ENCODE measurements at places on chromosomes 1 and 21. TPM values are rescaled to one million over a fixed set of nuclear protein-coding genes. Genes with fewer than 3 reads are reported as not detected.

GRCh38 chr1:93143136-93143535 is 37.1 kb downstream of the TMED5 start:
- no peak for DNase-seq

DNA sequence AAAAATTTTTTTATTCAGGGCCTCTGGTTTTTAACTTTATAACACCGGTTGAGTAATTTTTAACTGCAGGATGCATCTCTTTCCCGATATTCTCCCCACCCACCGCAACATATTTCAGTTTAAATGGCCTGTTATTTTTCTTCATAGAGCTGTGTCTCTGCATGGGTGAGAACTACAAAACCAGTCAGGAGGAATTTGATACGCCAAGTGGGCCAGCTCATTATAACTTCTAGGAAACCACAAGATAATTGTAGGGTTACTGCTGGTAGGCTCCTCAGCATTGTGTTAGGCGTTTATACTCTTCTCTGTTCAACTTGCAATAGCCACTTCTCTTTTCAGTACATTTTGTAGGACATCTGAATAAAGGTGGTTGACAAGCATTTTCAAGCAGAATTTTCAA is 169.7 kb downstream of the PBX1 start:
- no peak for DNase-seq

Gene AIRE
- not detected for polyA plus RNA-seq

Gene HES3
- not detected for polyA plus RNA-seq

DNA sequence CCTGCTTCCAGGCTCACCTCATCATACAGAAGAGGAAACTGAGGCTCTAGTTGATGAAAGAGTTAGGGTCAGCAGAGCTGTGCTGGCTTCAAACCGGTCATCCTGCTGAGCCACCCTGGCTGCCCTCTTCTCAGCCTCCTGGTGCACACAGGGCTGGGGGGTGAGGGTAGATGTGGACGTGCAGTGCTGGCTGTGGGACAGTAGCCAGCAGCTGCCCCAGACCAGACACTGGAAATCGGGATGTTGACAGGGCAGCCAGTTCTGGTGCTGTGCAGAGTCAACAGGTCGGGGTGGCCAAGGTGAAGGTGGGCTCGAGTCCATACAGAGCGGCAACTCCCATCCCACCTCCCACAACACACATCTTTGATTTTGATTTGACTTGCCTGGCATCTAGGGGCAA is 1.5 kb upstream of the CLCNKA start:
- no peak for DNase-seq

GRCh38 chr21:32920474-32920873 is 105.3 kb upstream of the OLIG2 start:
- DNase-seq: no peak

Gene PIGV
- 9.8 TPM for polyA plus RNA-seq

GRCh38 chr1:205056188-205056611 is 13.2 kb downstream of the CNTN2 start:
- no peak for DNase-seq

Gene SEMA4A
- 4.2 TPM for polyA plus RNA-seq

DNA sequence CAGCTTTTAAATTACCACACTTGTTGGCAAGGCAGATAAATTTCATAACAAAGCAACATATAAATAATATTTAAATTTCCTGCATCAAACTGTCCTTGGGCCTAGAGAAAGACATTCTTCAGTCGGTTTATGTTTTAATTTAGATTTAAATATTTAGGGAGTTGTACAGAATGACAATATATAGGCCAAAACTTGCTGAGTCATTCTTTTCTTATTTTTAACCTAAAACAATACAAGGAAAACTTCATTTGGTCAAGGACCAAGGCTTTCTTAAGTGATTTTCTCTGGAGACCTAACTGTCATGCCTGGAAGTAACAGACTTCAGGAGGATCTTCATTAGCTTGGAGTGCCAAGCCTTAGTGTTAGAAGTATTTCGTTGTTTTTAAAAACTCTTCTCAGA is 5.6 kb downstream of the MAP10 start:
- DNase-seq: no peak

DNA sequence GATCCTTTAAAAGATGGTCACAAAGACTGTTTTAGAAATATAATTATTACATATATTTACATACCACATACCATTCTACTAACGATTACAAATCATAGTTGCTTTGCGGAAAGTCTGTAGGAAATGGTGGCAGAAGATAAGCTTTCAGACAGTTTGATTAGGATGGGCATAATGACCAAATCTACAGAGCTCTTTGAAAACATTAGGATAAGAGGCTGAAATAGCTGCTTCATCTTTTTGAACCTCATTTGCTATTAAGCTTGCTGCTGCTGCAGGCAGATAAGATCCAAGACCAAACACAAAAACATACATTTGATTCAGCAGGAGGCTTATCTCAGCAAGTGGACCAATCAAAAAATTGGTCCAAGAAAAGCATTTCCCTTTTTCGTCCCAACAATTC is 47.1 kb downstream of the DDAH1 start:
- DNase-seq: no peak

Gene SH2D5
- polyA plus RNA-seq: 0.50 TPM

GRCh38 chr1:201652181-201652580 is 113.3 kb downstream of the NAV1 start:
- no peak for DNase-seq

DNA sequence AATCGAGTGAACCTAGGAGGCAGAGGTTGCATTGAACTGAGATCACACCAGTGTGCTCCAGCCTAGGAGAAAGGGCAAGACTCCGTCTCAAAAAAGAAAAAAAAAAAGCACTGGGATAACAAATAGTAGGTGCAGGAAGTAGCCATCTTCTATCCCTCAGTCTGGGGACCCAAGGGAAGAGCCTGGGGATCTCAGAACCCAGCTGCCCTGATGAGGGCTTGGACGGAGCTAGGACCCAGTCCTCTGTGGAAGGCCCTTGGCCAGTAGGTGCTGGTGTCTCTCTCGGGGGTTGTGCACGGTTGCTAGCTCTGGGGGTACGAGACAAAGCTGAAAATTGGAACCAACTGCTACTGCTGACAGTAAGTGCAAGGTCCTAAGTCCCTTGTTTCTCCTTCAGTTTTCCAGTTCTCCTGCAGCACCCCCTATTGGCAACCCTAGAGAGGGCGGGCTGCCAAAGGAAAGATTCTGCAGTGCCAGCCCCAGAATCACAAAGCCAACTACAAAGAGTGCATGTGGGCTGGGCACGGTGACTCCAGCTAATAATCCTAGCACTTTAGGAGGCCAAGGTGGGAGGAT is 57.6 kb upstream of the KIF1B start:
- DNase-seq: no peak
